T follicular helper cell (primary cell): ENCODE measurements at places on chromosomes 2 and 18.
A peak's percentile ranks its signal among the peaks of the same experiment; 100 is the strongest.

GRCh38 chr2:238138331-238139195, at the start of gene KLHL30:
KLHL30 (plus strand) TSS chr2:238138668; CDS start chr2:238140755, 2,087 bp downstream.
- DNase-seq: no peak

- DNase-seq: no peak
Observed at GRCh38 chr2:73359915-73360697, 25.5 kb upstream of the ALMS1 start.

DNA sequence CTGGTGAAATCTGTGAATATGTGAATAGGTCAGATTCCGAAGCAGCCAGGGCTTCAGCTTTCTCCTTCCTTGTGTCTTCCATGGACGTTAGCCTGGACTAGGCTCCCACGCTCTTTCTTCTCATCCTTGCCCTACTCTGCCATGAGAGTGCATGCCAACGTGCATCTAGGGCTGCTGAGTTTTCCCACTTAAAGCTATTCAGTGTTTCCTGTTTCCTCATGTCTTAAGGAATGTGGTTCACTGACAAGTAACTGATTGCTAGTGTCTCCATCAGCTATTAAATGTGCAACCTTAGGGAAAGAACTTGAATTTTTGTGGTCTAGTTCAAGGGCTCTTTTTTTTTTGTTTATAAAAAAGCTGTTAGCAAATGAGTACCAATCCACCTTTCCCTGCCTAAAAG, 642.3 kb upstream of the LINC00305 start:
- DNase-seq: no peak

- DNase-seq: no peak
Observed at GRCh38 chr2:72931280-72931910, 14.1 kb downstream of the EMX1 start.

DNA sequence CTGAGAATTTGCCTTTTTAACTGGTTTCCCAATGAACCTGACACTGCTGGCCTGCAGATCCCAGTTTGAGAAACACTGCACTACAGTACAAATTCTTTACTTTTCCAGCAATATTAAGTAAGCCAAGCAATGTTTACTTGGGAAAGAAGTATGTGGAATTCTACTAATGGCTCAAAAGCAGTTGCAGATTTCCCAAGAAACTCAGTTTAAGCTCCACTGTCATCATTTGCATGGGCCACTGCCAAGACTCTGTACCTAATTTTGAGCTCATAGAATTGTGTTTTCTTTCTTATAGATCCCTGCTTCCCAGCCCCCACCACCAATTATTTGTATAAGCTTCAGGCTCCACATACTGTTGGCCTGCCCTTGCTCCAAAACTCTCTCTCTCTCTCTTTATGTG, 676.1 kb downstream of the RNF144A start:
- no peak for DNase-seq

DNA sequence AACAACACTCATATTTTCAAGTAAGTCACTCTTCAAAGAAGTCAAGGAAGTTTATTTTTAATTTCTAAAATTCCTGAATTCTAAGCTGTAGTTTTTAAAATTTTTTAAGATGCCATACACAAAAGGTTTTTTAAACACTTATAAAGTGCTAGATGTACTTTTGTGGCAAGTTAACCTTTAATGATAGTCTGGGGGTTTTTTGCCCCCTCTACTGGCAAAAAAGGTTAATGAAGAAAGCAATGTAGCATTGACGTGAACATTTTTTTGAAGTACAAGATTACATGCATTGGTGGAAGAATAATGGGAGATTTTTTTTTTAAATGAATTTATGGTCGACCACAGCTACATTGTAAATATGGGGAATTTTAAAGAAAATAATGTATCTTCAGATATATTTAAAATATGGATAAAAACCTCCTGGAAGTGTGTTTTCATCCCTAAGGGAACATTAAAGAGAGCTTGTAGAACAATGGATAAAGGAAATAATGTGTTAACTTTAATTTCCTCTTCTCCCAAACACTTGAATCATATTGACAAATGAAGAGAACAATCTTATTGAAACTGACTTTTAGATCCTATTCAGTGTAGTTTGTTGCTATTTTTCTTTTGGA, 12.6 kb downstream of the ITPRID2 start:
- DNase-seq: no peak

- DNase-seq: no peak
Observed at GRCh38 chr2:8722986-8723385, 41.1 kb downstream of the ID2 start.

DNA sequence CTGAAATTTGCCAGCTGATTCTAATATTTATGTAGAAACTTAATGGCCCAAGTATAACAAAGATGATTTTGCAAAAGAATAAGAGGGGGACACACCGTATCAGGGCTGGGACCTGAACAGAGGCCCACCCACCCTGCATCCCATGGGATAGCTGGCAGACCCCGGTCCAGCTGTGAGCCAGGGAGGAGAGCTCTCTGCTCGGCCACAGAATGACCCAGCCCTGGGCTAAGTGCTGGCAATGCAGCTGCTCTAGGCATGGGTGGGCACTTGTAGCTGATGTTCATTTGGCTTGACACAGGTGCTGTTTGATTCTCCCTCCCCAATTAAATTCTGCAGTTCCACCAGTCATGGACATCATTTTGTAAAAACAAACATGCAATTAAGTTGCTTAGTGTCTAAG, 522.8 kb upstream of the RAB6C start:
- no peak for DNase-seq

DNA sequence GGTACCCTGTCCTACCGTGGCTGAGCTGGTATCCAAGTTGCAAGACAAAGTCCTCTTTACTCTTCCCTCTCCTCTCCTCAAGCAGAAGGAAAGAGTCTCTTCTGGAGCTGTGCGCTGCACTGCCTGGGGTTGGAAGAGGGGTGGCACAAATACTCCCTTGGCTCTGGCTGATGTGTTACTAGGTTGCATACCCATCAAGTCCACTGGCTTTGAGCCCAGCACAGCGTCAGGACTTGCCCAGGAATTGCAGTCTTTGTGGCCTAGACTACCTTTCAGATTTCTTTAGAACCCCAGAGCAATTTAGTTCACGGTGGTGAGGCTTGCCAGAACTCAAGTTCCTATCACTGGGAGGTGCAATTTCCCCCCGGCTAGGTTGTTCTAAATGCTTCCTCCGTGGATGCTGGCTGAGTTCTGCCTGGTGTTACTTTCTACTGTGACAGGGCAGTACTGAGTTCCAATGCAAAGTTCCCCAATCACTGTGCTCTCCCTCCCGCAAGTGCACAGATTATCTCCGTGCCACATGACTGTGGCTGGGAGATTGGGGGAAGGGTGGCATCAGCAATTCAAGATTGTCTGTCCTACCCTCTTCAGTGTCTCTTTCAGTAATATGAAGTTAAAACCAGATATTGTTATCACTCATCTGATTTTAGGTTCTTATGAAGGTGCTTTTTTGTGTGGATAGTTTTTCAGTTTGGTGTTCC, 13.4 kb downstream of the MYO3B start:
- DNase-seq: no peak

- no peak for DNase-seq
Observed at GRCh38 chr2:141393214-141393545, 737.6 kb downstream of the LRP1B start.

DNA sequence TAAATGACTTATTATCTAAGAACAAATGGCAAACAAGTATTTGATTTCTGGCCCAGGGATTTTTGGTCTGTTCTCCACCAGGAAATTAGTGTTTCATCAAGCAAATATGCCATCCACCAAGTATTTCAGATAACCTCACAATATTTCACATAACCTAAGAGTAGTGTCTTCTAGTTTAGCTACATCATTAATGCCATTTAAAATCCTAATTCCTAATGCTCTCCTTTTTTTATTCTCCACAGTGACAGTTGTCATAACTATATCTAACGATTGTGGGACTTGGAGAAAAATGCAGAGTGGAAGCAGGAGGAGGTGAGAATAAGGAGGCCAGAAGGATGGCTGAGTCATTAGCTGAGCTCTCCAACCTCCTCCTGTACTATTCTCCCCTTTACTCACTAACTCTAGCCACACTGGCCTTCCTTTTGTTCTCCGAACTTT, 58.5 kb upstream of the CTLA4 start:
- DNase-seq: no peak

GRCh38 chr2:240831594-240832204, 11.7 kb upstream of the KIF1A start:
- no peak for DNase-seq

GRCh38 chr2:154794406-154794805, 95.9 kb downstream of the KCNJ3 start:
- DNase-seq: no peak

DNA sequence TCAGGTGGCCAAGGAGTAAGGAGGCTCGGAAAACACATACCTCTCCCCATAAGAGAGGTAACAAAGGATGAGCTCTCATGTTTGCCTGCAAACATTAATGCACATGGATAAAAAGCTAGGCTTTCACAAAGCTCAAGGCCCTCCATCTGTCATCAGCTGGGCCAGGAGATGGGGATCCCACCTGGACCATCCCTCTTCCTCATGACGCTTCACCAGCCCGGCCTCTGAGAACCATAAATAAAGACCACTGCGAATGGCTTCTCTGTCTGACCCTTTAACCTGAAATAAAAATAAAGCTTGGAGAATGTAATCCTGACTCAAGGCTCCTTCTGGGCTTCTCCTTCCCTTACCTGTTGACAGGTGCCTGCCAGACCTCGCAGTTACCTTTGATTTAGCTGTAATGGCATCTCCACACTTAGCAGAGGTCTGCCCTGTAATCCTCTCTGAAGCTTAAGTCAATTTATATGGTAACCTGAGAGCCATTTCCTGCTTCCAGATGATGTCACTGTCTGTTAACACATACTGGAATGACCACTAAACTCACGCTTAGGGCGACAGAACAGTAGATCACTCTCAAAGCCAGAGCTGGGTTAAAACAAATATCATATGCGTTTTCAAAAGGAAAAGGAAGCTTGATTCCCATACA, 29.3 kb upstream of the FOXI3 start:
- DNase-seq: no peak

- DNase-seq: no peak
Observed at GRCh38 chr2:170463206-170463537, 252.0 kb upstream of the SP5 start.

GRCh38 chr2:106561356-106561755, 74.2 kb downstream of the CD8B2 start:
- DNase-seq: no peak

DNA sequence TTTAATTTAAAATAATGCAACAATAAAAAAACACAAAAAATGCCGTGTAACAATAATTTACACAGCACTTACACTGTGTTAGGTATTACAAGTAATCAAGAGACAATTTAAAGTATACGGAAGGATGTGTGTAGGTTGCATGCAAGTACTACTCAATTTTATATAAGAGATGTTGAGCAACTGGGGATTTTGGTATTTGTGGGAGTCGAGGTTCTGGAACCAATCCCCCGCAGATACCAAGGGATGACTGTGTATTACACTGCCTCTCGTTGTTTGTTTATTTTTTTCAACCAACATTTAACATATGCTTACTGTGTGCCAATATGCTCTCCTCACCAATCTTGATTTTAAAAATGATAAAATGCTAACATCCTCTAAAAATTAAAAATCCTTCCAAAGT, 24.8 kb downstream of the MAP3K2 start:
- no peak for DNase-seq

- no peak for DNase-seq
Observed at GRCh38 chr2:42458396-42458795, 35.4 kb downstream of the KCNG3 start.

DNA sequence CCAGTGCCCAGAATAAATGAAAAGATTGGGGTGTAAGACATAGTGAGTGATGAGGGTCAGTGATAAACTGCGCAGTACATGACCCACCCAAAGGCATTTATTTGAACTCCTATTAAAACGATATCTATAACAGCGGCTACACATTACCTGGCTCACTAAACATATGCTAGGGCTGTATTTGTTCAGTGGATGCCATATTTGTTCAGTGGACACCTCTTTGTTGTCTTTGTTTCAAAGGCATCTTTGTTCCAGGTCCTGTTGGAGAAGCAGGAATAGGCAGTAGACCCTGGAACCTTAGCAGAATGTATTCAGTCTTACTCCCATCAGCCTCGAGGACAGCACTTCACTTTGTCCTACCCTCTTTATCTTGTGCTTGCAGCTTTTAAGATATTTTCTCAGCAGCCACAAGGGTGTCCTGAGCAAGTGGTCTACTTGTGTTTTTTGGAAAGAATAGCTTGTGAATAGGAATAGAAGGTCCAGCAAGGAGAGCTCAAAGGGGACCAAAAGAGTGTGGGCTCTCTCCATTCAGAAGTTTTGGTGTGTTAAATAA, 650.8 kb upstream of the FANCL start:
- DNase-seq: no peak

- no peak for DNase-seq
Observed at GRCh38 chr2:56348392-56349210, 164.8 kb downstream of the CCDC85A start.

DNA sequence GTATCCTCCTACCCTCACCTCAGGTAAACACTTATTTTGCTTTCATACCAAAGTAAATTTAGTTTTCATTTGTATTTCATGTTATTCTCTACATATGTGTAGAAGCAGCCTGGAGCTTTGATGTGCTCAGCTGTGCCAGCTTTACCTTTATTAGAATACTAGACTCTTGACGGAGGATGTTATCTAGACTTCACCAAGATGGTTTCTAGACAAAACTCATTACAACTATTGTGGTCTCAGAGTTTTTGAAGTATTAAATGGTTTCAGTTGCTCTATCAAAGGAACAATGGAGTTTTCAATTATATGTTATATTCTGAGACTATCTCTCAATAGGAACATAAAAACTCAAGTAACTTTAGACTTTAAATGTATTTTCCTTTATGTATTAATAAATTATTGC, 5.0 kb upstream of the IL18RAP start:
- no peak for DNase-seq

- no peak for DNase-seq
Observed at GRCh38 chr2:43013821-43014345, 212.5 kb downstream of the ZFP36L2 start.

GRCh38 chr2:5479265-5479928, 212.8 kb upstream of the SOX11 start:
- DNase-seq: no peak

- no peak for DNase-seq
Observed at GRCh38 chr2:138787053-138787666, 7.0 kb upstream of the NXPH2 start.

DNA sequence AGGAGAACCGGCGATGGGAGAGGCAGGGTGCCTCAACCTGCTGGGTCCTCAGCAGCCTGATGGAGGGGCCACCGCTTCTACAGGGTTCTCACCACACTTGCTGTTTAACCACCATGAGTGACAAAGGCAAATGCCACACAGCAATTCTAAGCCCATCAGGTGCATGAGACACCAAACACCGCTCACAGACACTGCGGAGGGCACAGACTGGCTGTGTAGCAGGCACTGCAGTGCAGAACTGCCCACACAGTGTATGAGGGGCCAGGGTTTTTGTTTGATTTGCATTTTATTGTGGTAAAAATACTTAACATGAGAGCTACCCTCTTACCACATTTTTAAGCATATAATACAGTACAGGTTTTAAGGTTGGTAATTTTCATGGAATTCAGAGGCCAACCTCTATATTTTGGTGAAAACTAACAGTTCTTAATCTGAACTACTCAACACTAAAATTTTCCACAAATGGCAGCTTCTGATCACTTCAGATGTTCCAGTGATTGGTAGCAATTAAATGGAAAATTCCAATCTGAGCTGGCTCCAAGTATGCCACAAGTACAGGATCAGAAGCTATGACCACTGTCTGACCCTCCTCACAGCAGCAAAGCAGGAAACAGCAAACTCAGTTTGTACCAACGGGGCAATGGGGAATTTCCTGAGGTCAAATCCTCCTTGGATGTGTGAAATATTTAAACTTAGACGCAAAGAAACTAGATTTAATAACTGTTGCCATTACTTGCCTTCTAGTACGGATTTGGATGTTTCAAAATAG, 67.7 kb downstream of the FAM210A start:
- DNase-seq: no peak

- no peak for DNase-seq
Observed at GRCh38 chr18:75218065-75218923, 7.7 kb downstream of the TSHZ1 start.

GRCh38 chr2:10378189-10378588, 69.9 kb downstream of the ODC1 start:
- peak; percentile 20 for DNase-seq
